ENCODE measurements at places on chromosomes 4 and X. TPM values are rescaled to one million over a fixed set of nuclear protein-coding genes. Genes with fewer than 3 reads are reported as not detected.

Gene CXCL1
- total RNA-seq = 52.7 TPM

DNA sequence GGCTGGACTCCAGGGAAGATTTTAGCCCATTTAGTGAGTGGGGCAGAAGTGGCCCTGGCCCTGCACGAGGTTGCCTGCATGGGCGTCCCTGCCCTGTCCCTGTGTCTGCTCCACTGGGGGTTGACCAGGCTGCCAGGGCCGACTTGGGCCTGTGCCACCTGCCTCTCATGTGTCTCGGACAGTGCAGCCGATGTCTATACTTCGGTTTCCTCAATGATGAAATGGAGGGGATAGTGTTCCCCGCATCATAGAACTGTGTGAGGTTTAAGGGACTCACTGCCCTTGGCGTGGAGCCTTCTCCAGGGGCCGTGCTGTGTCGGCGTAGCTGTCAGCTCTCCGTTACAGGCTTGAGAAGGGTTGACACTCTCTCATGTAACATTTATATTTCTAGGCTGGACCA, 27.0 kb upstream of the MSANTD1 start:
- peaks cover 10% of the 10 kb centered on the region for H3K4me1 ChIP-seq
- H3K27ac ChIP-seq = no peak overlapping the region
- no peaks in the 10 kb centered on the region for H3K27me3 ChIP-seq
- H3K36me3 ChIP-seq = peaks cover 29% of the 10 kb centered on the region

GRCh38 chrX:149198980-149199732, 305.9 kb downstream of the IDS start:
- H3K27me3 ChIP-seq = no peaks in the 10 kb centered on the region
- H3K36me3 ChIP-seq = no peaks in the 10 kb centered on the region
- no peaks in the 10 kb centered on the region for H3K4me1 ChIP-seq
- no peak for DNase-seq

Gene GAGE12H
- total RNA-seq = not detected

Gene ZNF141
- 20.2 TPM for total RNA-seq

DNA sequence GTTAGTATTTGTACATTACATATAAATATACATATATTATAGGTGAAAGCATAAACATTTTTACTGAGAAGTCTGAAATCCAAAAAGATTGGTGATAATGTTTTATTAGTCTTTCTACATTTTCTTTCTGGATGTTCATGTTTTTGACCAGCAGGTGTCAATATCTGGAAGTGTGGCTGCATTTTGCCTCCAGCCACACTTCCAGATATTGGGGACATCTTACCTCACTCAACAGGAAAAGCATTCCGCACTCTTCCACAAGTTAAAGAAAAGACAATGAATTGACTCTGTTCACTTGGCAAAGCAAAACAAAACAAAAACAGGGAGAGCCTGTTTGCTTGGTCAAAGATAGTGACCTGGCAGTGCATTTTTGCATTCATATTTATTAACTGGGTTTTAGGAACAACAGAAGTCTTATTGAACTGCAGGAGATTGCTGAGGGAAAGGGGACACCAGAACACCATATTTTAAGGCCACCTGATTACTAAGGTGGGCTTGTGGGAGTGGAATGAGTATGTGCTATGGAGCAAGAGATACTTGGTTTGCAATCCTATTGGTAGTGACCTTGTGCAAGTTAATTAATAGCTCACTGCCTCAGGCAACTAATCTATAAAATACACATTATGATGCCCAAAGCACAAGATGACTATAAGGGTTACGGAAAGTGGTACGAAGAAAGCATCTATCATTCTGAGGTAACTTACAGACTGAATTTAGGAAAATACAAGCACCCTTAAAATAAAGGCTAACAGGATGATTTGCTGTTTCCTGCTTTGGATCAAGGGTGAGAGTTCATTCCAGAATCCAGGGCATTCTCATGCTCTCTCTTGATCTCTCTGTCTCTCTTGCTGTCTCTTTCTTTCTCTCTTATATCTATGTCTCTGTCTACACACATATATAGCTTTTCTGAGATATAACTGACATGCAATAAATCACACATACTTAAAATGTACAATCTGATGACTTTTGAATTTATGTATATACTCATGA, 389.9 kb upstream of the EMCN start:
- no peak overlapping the region for H3K4me3 ChIP-seq
- no peaks in the 10 kb centered on the region for H3K36me3 ChIP-seq

Gene BEND2
- under 0.01 TPM for total RNA-seq

DNA sequence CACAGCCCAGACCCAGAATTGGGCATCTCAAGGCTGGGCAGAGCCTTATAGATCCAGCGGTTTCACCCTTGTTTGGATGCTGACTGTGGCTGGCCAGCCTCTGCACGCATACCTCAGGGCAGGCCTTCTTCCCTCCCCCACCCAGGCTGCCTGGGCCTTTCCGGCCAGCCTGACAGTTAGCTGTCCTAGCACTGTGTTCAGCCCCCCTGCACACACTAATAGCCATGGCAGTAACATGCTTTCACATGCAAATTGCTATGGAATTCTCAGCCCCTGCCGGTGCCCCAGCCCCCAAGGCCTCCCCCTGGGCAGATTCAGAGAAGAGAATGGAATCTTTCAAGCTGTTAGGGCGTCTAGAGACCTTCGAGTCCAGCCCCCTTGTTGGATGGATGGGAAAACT, 17.7 kb downstream of the EFNB1 start:
- DNase-seq = no peak
- H3K27me3 ChIP-seq = no peaks in the 10 kb centered on the region
- peaks cover 12% of the 10 kb centered on the region for H3K4me1 ChIP-seq
- no peaks in the 10 kb centered on the region for H3K36me3 ChIP-seq

- DNase-seq = no peak
- no peaks in the 10 kb centered on the region for H3K27me3 ChIP-seq
- no peaks in the 10 kb centered on the region for H3K36me3 ChIP-seq
- H3K27ac ChIP-seq = no peak overlapping the region
- H3K4me1 ChIP-seq = no peaks in the 10 kb centered on the region
Measured at GRCh38 chr4:152009031-152009670, 248.3 kb upstream of the GATB start.

DNA sequence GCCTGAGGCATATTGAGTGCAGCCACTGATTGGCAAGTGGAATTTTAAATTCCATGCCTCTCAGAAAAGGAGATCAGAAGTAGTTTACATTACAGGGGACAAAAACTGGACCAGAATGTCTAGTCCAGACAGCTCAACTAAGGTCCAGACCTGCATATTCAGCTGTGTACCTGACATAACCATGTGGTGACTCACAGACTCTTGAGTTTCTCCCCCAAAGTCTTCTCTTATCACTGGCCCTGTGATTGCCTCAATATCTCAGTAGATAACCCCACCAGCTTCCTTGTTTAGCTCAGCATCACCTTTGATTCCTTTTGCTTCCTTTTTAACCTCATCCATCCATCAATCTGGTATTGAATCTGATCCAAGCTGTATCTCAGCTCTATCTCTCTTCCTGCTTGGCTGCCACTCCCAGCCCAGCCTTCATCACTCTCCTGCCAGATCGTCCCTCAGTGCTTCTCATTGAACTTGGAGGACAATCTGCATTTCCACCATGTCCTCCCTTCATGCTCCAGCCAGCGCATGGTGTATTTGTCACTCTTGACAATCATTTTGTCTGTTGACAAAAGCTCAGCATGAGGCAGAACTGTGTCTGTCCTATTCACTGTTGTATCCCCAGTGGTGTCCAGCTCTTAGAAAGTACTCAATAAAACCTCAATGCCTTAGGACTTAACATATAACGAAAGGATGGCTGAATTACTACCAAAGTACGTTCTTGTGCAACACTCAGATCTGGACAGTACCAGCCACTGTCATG, 27.8 kb upstream of the SLC2A9 start:
- H3K27ac ChIP-seq = no peak overlapping the region
- H3K27me3 ChIP-seq = no peaks in the 10 kb centered on the region
- no peak for DNase-seq
- no peaks in the 10 kb centered on the region for H3K36me3 ChIP-seq
- peaks cover 21% of the 10 kb centered on the region for H3K4me1 ChIP-seq

DNA sequence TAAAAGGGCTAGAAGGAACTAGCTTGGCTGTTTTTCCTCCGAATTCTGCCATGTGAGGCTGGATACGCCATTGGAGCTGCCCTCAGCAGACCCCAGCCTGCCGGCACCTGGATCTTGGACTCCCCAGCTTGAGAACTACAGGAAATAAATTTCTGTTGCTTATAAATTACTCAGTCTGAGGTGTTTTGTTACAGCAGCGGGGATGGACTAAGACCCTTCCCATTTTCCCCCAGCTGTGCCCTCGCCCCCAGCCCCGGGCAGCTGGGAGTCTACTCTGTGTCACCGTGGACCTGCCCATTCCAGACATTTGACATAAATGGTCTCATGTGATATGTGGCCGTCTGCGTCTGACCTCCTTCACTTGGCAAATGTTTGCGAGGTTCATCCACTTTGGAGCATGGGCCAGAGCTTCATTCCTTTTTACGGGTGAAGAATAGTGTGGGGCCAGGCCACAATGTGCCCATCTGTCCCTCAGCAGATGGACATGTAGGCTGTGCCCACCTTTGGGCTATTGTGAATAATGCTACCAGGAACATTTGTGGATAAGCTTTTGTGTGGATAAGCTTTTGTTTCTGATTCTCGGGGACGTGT, 30.7 kb upstream of the SPON2 start:
- peak; percentile 7 for DNase-seq
- peaks cover 5% of the 10 kb centered on the region for H3K4me1 ChIP-seq
- H3K27me3 ChIP-seq = no peaks in the 10 kb centered on the region
- no peak overlapping the region for H3K4me3 ChIP-seq
- no peaks in the 10 kb centered on the region for H3K36me3 ChIP-seq
- H3K27ac ChIP-seq = no peak overlapping the region

GRCh38 chr4:2249526-2250356, 7.8 kb upstream of the HAUS3 start:
- no peak overlapping the region for H3K4me3 ChIP-seq
- DNase-seq = peak; percentile 11
- no peaks in the 10 kb centered on the region for H3K4me1 ChIP-seq

- no peak within 1 kb of the TSS for H3K27ac ChIP-seq
- peaks cover 4% of the 10 kb centered on the region for H3K27me3 ChIP-seq
- H3K4me1 ChIP-seq = peaks cover 13% of the 10 kb centered on the region
- peak within 1 kb of the TSS; percentile 13 for H3K4me3 ChIP-seq
- no peaks in the 10 kb centered on the region for H3K36me3 ChIP-seq
Measured at GRCh38 chr4:176792326-176793059, at the start of gene VEGFC. VEGFC (minus strand) TSS chr4:176792922; CDS start chr4:176792311, 611 bp downstream.

Gene SFRP2
- total RNA-seq = 12.5 TPM

DNA sequence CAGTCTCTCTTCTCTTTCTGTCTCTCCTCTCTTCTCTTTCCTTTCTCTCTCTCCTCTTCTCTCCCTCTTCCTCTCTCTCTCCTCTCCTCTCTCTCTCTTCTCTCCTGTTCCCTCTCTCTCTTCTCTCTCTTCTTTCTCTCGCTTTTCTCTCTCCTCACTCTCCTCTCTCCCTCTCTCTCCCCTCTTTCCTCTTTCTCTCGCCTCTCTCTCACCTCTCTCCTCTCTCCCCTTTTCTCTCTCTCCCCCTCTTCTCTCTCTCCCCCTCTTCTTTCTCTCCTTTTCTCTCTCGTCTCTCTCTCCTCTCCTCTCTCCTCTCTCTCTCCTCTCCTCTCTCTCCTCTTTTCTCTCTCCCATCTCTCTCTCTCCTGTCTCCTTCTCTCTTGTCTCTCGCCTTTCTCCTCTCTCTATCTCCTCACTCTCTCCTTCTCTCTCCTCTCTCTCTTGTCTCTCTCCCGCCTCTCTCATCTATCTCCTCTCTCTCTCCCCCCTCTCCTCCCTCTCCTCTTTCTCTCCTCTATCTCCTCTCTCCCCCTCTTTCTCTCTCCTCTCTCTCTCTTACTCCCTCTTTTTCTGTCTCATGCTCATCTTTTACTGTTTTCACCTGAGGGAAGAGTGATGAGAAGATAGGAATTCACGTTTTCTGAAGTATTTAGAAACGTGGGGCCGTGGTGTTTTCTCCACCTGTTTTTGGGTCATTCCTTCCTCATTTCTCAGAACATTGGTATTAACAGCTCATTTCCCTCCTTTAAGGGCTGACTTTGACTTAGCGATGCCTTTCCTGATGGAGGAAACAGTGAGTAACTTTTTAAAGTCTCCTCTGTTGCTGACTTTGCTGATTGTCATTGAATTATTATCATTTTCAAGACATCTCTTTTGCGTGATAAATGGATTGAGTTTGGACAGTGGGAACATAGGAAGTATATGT, 80.6 kb upstream of the CD99 start:
- H3K4me1 ChIP-seq = peaks cover 17% of the 10 kb centered on the region

Gene SMR3A
- not detected for total RNA-seq

- no peaks in the 10 kb centered on the region for H3K36me3 ChIP-seq
- peak overlapping the region; percentile 97 for H3K27ac ChIP-seq
- H3K4me1 ChIP-seq = peaks cover 42% of the 10 kb centered on the region
- H3K4me3 ChIP-seq = no peak overlapping the region
- no peaks in the 10 kb centered on the region for H3K27me3 ChIP-seq
Measured at GRCh38 chr4:102503831-102504786, 3.0 kb downstream of the NFKB1 start.

Gene FAM236D
- total RNA-seq = not detected

GRCh38 chr4:142373610-142374009, 472.5 kb downstream of the INPP4B start:
- peaks cover 21% of the 10 kb centered on the region for H3K4me1 ChIP-seq
- no peak for DNase-seq
- no peak overlapping the region for H3K27ac ChIP-seq
- no peaks in the 10 kb centered on the region for H3K27me3 ChIP-seq
- H3K4me3 ChIP-seq = no peak overlapping the region

Gene REPS2
- 15.8 TPM for total RNA-seq

- H3K4me1 ChIP-seq = no peaks in the 10 kb centered on the region
- H3K4me3 ChIP-seq = no peak overlapping the region
- no peaks in the 10 kb centered on the region for H3K27me3 ChIP-seq
- H3K36me3 ChIP-seq = no peaks in the 10 kb centered on the region
- no peak for DNase-seq
- H3K27ac ChIP-seq = no peak overlapping the region
Measured at GRCh38 chr4:105128208-105128607, 18.5 kb upstream of the TET2 start.

DNA sequence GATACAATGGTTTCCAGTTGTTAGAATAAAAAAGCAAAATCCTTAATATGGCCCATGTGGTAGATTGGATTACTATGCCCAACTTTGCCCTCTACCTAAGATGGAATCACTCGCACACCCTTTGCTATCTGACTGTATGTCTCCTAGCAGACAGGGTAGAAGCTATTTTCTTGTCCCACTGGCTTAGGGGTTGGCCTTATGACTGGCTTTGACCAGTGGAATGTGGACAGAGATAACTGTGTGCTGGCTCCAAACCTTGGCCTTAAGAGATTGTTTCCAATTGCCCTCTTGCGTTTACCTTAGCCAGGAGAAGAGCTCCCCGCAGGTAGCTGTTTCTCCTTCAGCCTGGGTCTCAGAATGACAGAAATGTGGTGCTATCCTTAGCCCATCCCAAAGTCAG, 355.9 kb downstream of the BCOR start:
- H3K27me3 ChIP-seq = no peaks in the 10 kb centered on the region
- peaks cover 13% of the 10 kb centered on the region for H3K4me1 ChIP-seq
- H3K27ac ChIP-seq = no peak overlapping the region
- no peaks in the 10 kb centered on the region for H3K36me3 ChIP-seq
- DNase-seq = no peak
- no peak overlapping the region for H3K4me3 ChIP-seq

Data from body of pancreas (tissue), 4 donors.